H1 (cell line): ENCODE measurements at places on chromosomes 5 and 9. TPM values are rescaled to one million over a fixed set of nuclear protein-coding genes. Genes with fewer than 3 reads are reported as not detected.

THG1L gene
- total RNA-seq: 12.4 and 13.0 TPM in 2 replicates

DNA sequence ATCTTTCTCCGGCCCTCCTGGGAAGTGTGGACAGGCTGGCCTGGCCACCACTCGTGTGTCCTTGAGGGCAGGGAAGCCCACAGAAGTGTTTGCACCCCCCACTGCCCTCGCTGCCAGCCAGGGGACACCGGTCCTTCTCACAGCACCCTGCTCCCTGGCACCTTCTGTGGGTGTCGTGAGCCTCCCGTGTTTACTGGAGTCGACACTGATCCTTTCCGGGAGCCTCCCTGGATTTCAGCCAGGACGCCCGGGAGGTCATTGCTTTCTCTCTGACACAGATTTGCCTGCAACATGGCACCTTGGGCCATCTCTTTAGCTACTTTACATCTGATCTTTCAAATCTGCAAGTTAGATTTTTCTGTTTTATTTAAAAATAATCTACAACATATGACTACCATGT is 120.4 kb upstream of the CACNA1B start:
- H3K4me1 ChIP-seq: no peaks in the 10 kb centered on the region
- H3K36me3 ChIP-seq: peaks cover 11% of the 10 kb centered on the region; the same call in 1 of the 2 replicates
- H3K27ac ChIP-seq: no peak overlapping the region
- no peak overlapping the region for H3K4me3 ChIP-seq

DNA sequence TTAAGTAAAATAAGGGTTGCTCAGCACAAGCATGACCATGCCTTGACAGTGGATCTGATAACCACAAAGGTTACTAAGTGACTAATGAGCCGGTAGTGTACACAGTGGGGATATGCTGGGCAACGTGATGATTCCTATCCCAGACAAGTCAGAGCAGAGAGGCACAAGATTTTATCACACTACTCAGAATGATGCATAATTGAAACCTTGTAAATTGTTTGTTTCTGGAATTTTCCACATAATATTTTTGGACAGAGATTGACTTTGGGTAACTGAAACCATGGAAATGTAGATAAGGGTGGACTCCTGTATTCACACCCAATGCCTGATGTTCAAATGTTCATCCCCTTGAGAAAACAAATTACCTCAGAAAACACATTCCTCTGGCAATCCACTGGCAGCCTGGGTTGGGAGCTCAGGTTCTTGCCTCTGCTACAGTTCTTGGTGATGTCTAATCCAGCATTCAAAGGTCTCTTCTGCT is 16.2 kb upstream of the ERAP1 start:
- DNase-seq: no peak
- no peaks in the 10 kb centered on the region for H3K36me3 ChIP-seq
- H3K4me1 ChIP-seq: no peaks in the 10 kb centered on the region
- H3K27me3 ChIP-seq: no peaks in the 10 kb centered on the region
- H3K4me3 ChIP-seq: no peak overlapping the region

DNA sequence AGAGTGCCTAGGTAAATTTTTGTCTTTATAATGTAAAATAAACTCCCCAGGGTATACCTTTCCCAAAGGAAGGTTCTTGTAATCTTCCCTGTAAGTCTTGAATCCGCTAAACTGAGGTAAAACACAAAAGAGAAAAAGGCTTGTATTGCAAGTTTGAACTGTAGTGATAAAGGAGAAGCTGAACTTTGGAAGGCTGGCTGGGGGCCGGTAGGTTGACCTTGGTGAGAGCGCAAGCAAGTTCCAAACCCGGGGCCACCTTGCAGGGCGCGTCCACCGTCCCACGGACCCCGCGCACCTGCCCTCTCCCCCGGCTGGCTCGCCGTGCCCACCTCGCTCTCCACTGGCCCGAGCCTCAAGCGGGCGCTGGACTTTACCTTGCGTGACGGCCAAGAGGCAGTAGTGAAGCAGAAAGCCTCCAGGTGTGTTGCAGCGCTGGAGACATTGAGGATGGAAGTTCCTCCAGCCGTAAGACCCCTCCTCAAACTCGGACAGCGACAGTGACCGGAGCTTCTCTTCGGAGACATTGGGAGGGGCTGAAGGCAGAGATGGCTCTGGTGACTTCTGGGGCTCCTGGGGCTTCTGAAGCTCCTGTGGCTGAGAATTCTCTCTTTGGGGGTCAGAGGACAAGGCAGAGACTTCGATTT is 428 bp downstream of the SLCO4C1 start:
- H3K4me1 ChIP-seq: no peaks in the 10 kb centered on the region
- no peaks in the 10 kb centered on the region for H3K27me3 ChIP-seq
- H3K27ac ChIP-seq: no peak overlapping the region
- peak; percentile 69 for DNase-seq
- peak overlapping the region; percentile 77 for H3K4me3 ChIP-seq

GRCh38 chr5:133878236-133878555 is 90.2 kb downstream of the C5orf15 start:
- no peak overlapping the region for H3K27ac ChIP-seq
- DNase-seq: no peak
- no peaks in the 10 kb centered on the region for H3K36me3 ChIP-seq
- peaks cover 8% of the 10 kb centered on the region; the same call in 1 of the 2 replicates for H3K4me1 ChIP-seq
- H3K4me3 ChIP-seq: no peak overlapping the region

- no peaks in the 10 kb centered on the region for H3K27me3 ChIP-seq
- H3K27ac ChIP-seq: peak overlapping the region; percentile 60; the same call in 1 of the 2 replicates
- peak overlapping the region; percentile 12; the same call in 1 of the 2 replicates for H3K4me3 ChIP-seq
- no peak for DNase-seq
- H3K36me3 ChIP-seq: no peaks in the 10 kb centered on the region
- H3K4me1 ChIP-seq: peaks cover 20% of the 10 kb centered on the region
These were observed 92.5 kb upstream of the DNAH5 start for GRCh38 chr5:14036947-14037346.

DNA sequence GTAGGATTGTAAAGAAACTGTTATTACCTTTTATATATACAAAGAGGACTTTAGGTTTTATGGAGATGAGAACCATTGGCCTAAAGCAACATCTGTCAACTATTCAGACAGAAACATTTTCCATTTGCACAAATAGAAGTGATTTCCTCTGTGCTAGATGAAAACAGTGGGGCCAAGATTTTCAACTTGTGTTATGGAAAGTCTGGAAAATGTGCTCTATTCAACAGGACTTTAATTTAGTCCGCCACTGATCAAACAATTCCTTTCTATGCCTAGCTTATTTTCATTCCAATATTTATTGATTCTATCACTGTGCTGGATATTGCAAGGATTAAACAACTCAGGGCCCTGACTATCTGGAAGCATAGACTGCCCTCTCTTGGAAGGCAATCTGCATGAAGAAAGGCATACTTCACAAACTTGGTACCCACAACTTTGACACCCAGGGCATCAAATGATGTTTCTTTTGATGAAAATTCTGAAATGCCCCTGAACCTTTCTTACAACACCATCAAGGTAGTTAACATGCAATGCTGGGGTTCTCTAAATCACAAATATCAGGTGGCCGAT is 126.6 kb upstream of the HMHB1 start:
- H3K27ac ChIP-seq: no peak overlapping the region
- no peak for DNase-seq
- H3K36me3 ChIP-seq: no peaks in the 10 kb centered on the region
- H3K27me3 ChIP-seq: no peaks in the 10 kb centered on the region

GRCh38 chr5:57207007-57207653 is 33.3 kb downstream of the GPBP1 start:
- no peak overlapping the region for H3K4me3 ChIP-seq
- H3K27ac ChIP-seq: no peak overlapping the region
- no peaks in the 10 kb centered on the region for H3K36me3 ChIP-seq
- peaks cover 4% of the 10 kb centered on the region for H3K4me1 ChIP-seq
- DNase-seq: no peak

- no peaks in the 10 kb centered on the region for H3K27me3 ChIP-seq
- peaks cover 15% of the 10 kb centered on the region for H3K4me1 ChIP-seq
- H3K27ac ChIP-seq: no peak overlapping the region
- DNase-seq: no peak
- H3K36me3 ChIP-seq: no peaks in the 10 kb centered on the region
- no peak overlapping the region for H3K4me3 ChIP-seq
These were observed 187.3 kb downstream of the MAPKAP1 start for GRCh38 chr9:125519734-125520133.

- DNase-seq: no peak
- H3K27ac ChIP-seq: no peak overlapping the region
- no peaks in the 10 kb centered on the region for H3K4me1 ChIP-seq
- no peaks in the 10 kb centered on the region for H3K27me3 ChIP-seq
These were observed 81.0 kb downstream of the DCP2 start for GRCh38 chr5:113057557-113057984.

- no peak overlapping the region for H3K27ac ChIP-seq
- H3K4me3 ChIP-seq: no peak overlapping the region
- H3K27me3 ChIP-seq: no peaks in the 10 kb centered on the region
- H3K4me1 ChIP-seq: no peaks in the 10 kb centered on the region
These were observed 209.4 kb downstream of the PIK3R1 start for GRCh38 chr5:68424799-68425537.
